ENCODE measurements at places on chromosomes 5 and 9.

DNA sequence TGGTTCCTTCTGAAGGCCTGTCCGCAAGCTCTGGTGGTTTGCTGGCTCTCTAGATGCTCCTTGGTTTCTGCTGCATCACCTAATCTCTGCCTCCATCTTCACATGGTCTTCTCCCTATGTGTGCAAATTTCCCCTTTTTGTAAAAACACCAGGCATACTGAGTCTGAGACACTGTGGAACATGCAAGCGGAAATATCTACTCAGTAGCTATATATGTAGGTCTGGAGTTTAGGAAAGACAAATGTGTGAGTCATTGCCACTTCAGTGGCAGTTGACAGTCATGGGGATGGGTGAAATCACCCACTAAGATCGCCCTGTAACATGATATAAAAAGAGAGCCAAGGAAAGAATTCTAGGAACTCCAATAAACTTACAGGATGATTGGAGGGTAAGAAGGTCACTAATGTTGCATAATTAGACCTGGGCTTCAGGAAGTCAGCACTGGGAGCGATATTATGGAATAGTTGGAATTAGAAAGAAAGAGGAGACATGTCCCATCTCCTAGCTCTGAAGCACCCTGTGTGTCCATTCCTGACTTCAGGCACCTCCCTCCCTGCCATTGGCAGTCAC lies 22.7 kb upstream of the UBLCP1 start:
- no peak for DNase-seq

DNA sequence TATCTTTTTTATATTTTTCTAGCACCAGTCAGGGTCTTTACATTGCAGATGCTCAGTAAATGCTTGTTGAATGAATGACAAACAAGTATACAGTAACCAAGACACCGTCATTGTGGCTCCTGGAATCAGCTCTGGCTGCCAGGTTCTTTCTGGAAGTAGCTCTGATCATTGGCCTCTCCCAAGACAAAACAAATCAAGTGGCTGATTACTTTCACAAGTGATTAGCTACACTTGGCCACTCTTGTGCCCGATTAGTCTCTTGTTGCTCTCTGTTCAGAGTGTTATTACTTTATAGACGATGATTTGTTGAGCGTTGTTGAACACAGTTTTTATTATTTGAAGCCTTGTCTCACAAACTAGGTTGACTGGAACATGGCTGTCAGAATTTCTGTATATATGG lies 119.6 kb upstream of the TLX3 start:
- DNase-seq = no peak

DNA sequence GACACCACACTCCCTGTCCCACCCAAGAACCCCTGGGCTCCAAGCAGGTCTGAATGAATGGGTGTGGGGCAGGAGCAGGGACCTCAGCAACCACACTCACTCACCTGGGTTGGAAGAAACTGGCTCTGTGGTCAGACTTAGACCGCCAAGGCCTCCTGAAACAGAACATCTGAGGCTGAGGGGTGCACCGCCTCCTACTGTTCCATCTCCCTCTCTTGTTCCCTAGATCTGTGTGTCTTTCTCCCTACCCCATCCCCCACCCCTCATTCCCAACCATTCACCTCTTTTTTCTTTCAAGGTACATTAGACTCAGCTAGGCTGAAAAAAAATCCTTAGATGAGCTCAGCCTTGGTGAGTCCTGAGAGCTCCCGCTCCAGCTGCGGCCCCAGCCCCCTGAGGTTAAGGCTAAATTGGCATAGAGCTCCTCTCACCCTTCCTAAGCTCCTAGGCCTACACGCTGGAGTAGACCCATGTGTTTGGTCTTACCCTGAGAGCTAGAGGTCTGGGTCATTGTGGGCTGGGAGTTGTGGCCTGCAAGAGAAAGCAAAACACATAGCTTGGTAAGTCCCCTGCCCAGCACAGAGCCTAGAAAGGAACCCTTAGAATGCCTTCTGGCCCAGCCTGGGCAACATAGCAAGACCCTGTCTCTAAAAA lies 4.8 kb downstream of the ECSCR start:
- DNase-seq = no peak

- DNase-seq = no peak
Measured at GRCh38 chr9:80078826-80079225, 507.1 kb downstream of the TLE4 start.

DNA sequence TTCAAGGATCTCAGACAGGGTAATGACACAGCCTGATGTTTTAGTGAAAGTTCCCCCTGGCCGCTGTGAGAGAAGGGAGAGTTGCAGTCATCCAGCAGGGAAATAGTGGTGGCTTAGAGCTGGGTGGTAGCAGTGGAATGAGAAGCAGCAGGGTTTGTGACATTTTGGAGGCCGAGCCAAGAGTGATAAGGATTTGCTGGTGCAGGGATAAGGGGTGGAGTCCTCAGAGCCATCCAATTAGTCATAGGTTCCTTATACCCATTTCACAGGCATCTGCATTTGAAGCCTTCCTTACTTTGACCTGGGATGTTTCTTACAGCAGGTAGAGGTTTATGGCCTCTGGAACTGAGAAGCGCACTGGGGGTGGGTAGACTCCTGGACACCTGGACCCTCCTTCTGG lies 12.8 kb downstream of the JADE2 start:
- no peak for DNase-seq

- DNase-seq = no peak
Measured at GRCh38 chr9:33924978-33925797, 108.2 kb downstream of the UBE2R2 start.
